ENCODE measurements at places on chromosomes 3 and 15.

GRCh38 chr3:184366619-184367289, 5.2 kb downstream of the POLR2H start:
- no peak for DNase-seq

DNA sequence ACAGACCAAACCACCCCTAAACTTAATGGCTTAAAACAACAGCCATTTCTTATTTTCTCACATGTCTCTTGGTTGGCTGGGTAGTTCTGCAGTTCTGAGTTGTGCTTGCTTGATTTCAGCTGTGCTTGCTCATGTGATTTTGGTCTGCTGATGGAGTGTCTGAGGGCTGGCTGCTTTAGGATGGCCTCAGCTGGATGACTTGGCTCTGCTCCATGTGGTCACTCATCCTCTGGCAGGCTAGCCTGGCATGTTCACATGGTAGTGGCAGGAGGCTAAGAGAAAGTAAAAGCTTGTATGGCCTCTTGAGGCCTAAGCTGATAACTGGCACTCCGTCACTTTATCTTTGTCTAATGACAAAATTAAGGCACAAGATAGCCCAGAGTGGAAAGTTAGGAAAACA, 4.1 kb downstream of the SV2B start:
- no peak for DNase-seq

- no peak for DNase-seq
These were observed 35.4 kb downstream of the SV2B start for GRCh38 chr15:91135201-91136130.

GRCh38 chr3:31606453-31606852, 73.7 kb downstream of the STT3B start:
- no peak for DNase-seq

GRCh38 chr3:31405515-31405914, 127.2 kb upstream of the STT3B start:
- DNase-seq, result no peak

DNA sequence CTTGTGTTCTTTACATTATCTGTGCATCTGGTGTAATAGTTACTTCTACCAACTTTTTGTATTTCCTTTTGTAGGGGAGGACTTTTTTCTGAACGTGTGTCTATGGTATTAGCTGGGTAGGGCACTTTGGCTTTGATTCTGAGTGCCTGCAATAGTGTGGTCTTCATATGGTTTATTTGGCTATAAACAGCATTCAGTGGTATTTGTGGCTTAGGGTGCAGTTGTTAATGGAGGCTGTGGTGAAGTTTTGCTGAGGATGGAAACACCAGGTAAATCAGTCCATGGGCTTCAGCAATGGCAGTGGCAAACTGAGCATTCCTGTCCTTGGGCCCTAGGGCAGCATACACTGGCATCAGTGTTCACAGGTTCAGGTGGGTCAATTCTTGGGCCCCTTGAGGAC, 230.6 kb upstream of the CTNNB1 start:
- no peak for DNase-seq

DNA sequence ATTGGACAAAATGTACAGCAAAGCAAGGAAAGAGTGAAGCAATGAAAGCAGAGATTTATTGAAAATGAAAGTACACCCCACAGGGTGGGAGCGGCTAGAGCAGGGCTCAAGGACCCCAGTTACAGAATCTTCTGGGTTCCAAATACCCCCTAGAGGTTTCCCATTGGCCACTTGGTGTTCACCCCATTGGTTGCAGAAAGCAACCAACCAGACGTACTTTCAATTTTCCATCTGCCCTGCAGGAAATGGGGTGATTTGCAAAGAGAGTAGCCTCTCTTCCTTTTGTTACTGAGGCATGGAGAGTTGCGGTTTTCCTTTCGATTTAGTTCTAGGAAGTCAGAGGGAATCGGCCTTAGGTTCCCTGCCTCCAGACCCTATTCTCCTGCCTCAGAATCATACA, 2.4 kb downstream of the PML start:
- no peak for DNase-seq

DNA sequence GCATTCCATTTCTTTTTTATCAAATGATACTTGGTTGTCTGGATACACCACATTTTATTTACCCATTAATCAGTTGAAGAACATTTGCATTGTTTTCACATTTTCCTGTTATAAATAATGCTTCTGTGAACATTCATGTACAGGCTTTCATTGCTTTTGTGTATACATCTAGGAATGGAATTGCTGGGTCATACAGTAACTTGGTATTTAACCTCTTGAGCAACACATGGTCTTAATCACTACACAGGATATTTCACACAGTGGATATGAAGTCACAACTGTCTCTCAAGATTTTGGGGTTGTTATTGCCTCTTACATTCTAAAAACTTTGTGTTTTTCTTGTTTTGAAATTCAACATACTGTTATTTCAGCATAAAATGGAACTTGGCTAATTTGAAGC, 48.2 kb downstream of the C3orf85 start:
- no peak for DNase-seq

GRCh38 chr15:92896561-92896960, 3.6 kb upstream of the CHD2 start:
- DNase-seq, result no peak

DNA sequence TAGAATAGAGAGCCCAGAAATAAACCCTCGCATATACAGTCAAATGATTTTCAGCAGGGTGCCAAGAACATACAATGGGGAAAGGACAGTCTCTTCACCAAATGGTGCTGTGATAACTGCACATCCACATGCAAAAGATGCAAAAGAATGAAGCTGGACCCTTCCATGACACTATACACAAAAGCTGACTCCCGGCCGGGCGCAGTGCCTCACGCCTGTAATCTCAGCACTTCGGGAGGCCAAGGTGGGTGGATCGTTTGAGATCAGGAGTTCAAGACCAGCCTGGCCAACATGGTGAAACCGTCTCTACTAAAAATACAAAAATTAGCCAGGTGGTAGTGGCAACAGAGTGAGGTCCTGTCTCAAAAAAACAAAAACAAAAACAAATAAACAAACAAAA, 43.2 kb upstream of the IQSEC1 start:
- DNase-seq, result no peak

- no peak for DNase-seq
These were observed 54.2 kb downstream of the OSTN start for GRCh38 chr3:191253089-191253799.

- DNase-seq, result no peak
These were observed 34.7 kb downstream of the TGM4 start for GRCh38 chr3:44909063-44909462.

- no peak for DNase-seq
These were observed 214.5 kb downstream of the SNRPN start for GRCh38 chr15:25169318-25169717.

DNA sequence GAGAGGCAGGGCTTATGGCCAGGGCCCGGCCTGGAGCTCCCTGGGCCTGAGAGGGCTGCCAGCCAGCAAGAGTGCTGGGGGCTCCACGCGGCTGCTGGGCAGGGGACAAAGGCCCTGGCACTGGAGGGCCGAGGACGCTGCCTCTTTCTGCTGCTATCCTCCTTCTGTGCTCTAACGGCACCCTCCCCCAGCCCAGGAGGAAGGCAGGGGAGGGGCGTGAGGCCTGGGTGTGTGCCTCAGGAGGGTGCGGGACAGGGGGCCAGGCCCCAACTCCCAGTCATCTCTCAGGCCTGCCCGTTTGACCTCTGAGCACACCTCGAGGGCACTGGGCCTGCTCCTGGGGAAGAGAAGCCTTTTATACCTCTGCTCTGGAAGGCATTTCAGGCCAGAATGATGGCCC, 115.5 kb downstream of the ADCY5 start:
- no peak for DNase-seq

DNA sequence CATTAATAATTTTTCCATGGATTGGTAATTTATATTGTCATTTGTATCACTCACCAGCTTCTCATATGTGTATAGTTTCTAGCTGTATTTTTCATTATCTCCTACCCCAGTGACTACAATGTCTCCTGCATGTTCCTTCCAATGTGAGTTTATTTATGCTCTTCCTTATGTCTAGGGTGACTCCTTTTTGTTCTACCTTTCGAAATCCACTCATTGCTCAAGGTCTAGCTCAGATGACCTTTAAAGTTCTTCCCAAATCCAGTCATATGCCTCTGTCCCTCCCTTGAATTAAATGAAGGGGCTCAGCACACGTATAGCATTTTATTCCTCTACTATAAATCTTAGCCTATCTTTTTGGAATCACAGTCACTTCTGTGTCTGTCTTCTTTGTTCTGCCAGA, 53.0 kb downstream of the TMEM45A start:
- no peak for DNase-seq

DNA sequence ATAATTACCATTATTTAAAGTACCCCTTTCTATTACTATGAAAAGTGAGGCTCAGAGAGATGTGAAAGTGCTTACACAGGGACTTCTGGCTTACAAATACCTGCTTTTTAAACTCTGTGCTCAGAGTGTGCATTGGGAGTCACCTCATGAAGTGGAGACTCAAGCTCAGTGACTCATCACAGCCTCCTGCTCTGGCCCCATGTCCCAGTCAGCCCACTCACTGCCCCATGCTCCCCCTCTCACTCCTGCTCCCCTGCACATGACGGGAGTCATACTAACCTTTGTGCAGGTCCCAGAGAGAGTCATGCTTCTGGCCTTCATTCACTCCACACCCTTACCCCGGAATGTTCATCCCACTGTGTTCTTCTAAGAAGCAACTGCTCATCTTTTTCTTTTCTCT, 20.2 kb downstream of the CCR1 start:
- no peak for DNase-seq
